Adrenal gland (tissue), 19 donors: ENCODE measurements at places on chromosomes 1 and 21. TPM values are rescaled to one million over a fixed set of nuclear protein-coding genes. Genes with fewer than 3 reads are reported as not detected.

Gene LCE1C
- not detected for total RNA-seq

Gene SLC35A3
- 18.0 TPM for total RNA-seq

Gene ARHGEF10L
- total RNA-seq = 38.3 TPM

Gene CLCN6
- total RNA-seq = 27.7 TPM

DNA sequence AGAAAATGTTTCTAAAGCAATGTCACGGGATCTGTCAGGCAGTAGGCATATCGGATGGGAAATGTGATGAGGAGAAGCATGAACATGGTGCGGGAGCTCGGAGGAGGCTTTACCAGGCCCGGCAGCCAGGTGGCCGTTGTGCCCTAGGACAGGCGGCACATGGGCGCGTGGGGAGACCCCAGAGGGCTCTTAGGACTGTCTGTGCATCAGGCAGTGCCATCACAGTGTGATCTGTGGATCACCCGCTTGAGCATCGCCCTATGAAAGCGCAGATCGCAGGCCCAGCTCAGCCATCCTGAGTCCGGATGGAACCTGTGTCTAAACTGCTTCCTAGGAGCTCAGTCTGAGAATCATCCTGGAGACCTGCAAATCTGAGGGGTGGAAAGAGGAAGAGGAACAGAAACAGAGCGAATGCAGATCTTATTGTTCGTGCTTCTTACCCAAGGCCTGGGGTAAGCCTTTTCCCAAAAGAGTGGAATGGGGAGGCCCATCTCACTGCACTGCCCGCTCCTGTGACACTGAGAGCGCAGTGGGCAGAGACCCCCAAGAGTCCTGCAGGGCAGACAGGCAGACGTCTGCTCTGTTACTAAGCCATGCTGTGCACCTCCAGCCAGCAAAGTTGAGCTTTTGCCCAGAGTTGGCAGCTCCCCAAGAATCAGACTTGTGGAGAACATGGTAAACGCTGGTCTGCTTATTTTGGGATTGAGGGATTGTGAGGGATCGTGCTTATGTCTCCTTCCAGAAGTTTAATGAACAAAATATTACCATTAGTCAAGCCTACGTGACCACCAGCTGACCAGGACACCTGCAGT, 251.0 kb downstream of the RHOU start:
- DNase-seq = peak; percentile 65

DNA sequence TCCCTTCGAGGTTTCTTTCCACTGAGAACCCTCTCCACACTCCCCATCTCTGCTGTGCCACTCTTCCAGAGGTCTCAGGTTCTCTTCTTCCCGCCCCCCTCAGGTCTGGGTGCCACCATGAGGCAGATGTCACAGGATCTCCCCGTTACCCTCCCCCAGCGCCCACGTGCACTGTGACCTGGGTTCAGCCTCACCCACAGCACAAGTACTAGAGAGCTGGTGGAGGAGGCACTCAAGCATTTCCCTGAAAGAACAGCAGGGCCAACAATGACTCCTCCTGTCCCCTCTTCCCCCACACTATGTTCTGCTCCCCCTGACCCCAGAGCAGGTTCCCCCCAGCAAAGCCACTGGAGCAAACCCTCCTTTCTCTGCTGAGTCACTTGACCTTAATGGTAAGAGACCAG, 14.3 kb downstream of the PLEKHA6 start:
- DNase-seq = no peak

- DNase-seq = no peak
Measured at GRCh38 chr1:93675931-93676330, 5.7 kb downstream of the BCAR3 start.
